ENCODE measurements at places on chromosomes 7 and 10.

GRCh38 chr7:18019555-18019954 lies 8.1 kb downstream of the PRPS1L1 start:
- DNase-seq = no peak
- H3K27me3 ChIP-seq = no peaks in the 10 kb centered on the region
- no peak overlapping the region for H3K27ac ChIP-seq
- no peaks in the 10 kb centered on the region for H3K36me3 ChIP-seq
- H3K4me1 ChIP-seq = no peaks in the 10 kb centered on the region

DNA sequence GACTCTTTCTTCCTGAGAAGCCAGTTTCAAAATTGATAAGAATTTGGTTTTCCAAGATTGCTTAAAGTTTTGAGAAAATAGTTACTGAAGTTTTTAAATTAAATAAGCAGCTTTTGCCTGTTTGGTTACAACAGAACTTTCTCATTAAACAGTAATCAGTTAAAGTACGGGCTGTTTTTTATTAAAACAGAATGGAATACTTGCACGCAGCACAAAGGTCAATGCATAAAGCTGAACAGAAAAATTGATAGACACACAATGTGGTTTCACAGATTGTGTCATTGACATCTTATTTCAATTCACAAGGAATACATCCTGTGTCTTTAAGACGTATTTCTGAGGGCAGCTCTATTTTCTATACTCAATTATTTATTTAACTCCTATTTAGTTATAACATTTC lies 192.2 kb downstream of the PRKG1 start:
- DNase-seq = no peak
- no peaks in the 10 kb centered on the region for H3K27me3 ChIP-seq
- no peak overlapping the region for H3K4me3 ChIP-seq
- no peak overlapping the region for H3K27ac ChIP-seq
- no peaks in the 10 kb centered on the region for H3K36me3 ChIP-seq

DNA sequence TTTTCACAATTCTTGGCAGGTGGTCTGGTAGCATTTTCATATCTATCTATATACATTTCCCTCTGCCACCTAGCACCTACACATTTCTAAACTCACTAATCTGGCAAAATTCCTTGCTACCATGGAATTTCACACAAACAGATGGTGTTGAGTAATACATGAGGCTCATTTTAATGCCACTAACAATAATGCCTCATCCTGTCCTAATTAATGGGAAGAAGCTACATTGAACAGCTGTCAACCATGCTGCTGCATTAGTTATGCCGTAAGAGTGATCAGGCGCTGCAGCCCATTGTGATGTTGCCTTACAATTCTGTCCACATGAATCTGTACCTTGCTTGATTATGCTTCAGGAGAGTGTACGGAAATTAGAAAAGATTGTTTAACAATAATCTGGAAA lies 23.2 kb downstream of the COL1A2 start:
- no peak overlapping the region for H3K27ac ChIP-seq
- no peaks in the 10 kb centered on the region for H3K4me1 ChIP-seq
- no peak overlapping the region for H3K4me3 ChIP-seq
- peaks cover 69% of the 10 kb centered on the region for H3K36me3 ChIP-seq
- no peaks in the 10 kb centered on the region for H3K27me3 ChIP-seq

DNA sequence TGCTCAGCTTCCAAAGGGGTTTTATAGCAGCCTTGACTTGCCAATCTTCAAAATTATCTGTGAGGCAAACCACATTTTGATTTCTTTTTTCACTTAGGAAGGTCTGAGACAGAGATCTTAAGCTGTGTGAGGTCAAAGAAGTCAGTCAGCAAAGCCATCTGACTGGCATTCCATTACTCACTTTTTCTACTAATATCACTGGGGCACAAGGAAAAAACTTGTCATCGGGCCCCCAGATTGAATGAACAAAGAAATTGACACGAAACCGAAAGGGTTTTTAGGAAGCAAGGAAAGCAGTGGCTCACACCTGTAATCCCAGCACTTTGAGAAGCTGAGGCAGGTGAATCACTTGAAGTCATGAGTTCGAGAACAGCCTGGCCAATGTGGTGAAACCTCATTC lies 78.5 kb upstream of the FRMD4A start:
- H3K27ac ChIP-seq = no peak overlapping the region
- no peaks in the 10 kb centered on the region for H3K27me3 ChIP-seq
- no peaks in the 10 kb centered on the region for H3K36me3 ChIP-seq
- no peak overlapping the region for H3K4me3 ChIP-seq

GRCh38 chr10:3902054-3902808 lies 117.2 kb upstream of the KLF6 start:
- no peak overlapping the region for H3K4me3 ChIP-seq
- H3K36me3 ChIP-seq = no peaks in the 10 kb centered on the region
- H3K27ac ChIP-seq = peak overlapping the region; percentile 63
- no peaks in the 10 kb centered on the region for H3K4me1 ChIP-seq
- no peaks in the 10 kb centered on the region for H3K27me3 ChIP-seq
- no peak for DNase-seq

- no peaks in the 10 kb centered on the region for H3K36me3 ChIP-seq
- H3K27me3 ChIP-seq = no peaks in the 10 kb centered on the region
- H3K4me3 ChIP-seq = no peak overlapping the region
- no peaks in the 10 kb centered on the region for H3K4me1 ChIP-seq
Observed at GRCh38 chr7:11527707-11528106, 304.3 kb downstream of the THSD7A start.

DNA sequence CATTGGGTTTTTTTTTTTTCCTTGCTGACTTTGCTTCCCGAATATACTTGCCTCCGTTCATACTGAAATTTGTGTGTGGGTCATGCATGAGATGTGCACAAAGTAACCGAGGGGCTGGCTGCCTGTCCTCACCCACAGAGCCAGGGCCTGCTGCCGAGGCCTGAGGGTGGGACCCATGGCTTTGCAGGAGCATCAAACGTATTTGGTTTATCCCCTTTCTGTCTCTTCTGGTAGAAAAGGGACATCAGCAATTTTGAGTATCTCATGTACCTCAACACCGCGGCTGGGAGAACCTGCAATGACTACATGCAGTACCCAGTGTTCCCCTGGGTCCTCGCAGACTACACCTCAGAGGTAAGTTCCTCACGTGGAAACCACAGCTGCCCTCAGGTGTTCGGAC lies 3.5 kb upstream of the LRRC18 start:
- no peaks in the 10 kb centered on the region for H3K36me3 ChIP-seq
- H3K4me3 ChIP-seq = no peak overlapping the region
- H3K27ac ChIP-seq = no peak overlapping the region
- H3K4me1 ChIP-seq = no peaks in the 10 kb centered on the region
- no peaks in the 10 kb centered on the region for H3K27me3 ChIP-seq

DNA sequence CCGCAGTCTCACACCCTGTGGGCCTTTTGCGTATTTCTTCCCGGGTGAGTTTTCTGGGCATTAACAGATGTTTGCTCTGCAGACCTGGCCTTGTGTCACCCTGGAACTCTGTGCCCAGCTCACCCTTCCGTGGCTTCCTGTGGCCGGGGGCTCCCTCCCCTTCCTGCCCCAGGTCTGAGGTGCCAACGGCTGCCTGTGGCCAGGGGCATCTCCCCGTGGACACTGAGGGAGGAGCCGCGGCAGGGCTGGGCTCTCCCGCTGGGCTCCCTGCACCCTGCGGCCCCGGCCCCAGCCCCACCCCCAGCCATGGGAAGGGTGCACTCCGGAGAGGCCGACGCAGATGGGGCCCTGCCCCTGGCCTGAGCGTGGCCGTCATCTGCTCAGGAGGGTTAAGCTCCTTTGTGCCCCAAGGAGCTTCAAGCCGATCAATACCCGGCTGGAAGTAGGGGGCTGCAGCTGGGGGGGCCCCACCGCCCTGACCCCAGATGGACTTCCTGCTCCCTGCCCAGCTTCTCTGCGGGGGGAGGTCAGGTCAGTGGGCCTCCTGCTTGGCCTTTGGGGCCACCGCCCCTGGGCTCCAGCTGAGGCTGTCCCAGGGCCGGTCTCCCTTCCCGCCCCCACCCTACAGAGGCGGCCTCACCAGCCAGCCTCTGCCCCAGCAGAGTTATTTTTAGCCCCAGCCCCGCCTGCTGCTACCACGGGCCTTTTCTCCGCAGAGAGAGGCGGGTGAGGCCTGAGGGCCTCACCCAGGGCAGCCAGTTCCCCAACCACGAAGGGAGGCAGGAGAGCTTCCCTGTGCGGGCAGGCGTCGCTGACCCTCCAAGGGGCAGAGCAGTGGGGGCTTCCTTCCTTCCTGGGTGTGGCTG lies 24.2 kb downstream of the PWWP2B start:
- H3K4me3 ChIP-seq = peak overlapping the region; percentile 4
- H3K27ac ChIP-seq = peak overlapping the region; percentile 82
- peak; percentile 71 for DNase-seq
- no peaks in the 10 kb centered on the region for H3K4me1 ChIP-seq
- H3K36me3 ChIP-seq = peaks cover 4% of the 10 kb centered on the region
- H3K27me3 ChIP-seq = no peaks in the 10 kb centered on the region

DNA sequence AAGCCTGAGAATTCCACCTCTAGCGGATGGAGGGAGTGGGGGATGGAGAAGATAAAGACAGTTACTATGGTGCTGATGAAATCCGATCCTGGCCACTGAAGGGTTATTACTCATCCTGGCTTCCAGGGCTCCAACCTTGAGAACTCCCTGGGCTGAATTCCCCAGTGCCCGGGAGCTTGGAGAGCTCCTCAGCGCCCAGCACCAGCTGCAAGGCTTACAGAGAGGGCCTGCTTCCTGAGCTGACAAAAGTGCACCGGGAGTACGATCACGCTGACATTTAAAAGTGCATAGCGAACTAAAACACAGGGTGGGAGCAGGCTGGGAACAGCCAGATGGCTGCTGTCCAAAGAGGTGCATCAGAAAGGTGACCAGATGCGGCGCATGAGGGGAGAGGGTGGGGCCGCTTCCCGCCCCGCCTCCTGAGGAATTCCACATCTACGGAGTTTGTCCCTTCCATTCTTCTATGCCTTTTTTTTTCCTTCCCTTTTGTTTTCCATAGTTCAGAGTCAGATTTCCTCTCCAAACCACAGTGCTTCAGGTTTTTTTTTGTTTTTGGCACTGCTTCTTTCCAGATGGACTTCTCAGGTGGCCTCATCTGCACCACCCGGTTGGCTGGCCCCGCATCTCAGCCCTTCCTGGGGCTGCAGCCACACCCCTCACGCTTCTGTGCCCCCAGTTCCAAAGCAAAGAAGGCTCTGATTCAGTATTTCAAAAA lies 62.4 kb upstream of the MKRN1 start:
- H3K4me3 ChIP-seq = peak overlapping the region; percentile 6
- no peaks in the 10 kb centered on the region for H3K27me3 ChIP-seq
- H3K36me3 ChIP-seq = peaks cover 27% of the 10 kb centered on the region
- peak; percentile 65 for DNase-seq
- H3K27ac ChIP-seq = peak overlapping the region; percentile 80

DNA sequence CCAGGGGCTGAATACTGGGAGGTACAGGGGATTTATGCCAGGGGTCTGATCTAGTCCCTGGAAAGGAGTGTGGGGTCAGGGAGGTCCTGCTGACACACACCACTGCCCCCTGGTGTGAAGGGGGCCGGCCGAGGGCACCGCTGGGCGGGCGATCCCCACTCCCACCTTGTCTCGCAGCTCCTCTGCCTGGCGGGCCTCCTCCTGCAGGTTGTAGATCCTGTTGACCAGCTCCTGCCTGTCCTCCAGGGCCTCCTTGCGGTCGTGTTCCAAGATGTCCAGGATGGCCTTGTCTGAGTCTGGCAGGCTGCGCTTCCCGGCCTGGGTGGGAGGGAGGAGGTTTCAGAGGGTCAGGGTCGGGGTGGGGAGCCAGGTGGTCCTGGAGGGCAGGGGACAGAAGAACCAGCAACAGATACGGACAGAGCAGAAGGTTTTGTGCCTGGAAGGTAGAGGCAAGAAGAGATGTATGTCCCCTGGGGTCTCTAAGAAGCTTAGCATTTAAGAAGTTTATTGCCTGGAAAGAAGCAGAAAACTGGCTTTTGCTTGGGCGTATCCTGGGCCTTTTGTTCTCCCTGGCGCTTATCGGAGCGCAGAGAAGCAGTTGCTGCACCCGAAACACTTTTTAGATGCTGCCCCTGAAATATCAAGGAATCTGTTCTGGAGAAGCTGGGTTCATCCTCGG lies 94.5 kb upstream of the GNA12 start:
- no peak for DNase-seq
- no peak overlapping the region for H3K27ac ChIP-seq
- no peaks in the 10 kb centered on the region for H3K36me3 ChIP-seq

GRCh38 chr7:138402749-138403148 lies 57.3 kb upstream of the TRIM24 start:
- no peaks in the 10 kb centered on the region for H3K4me1 ChIP-seq
- no peak overlapping the region for H3K27ac ChIP-seq
- no peak for DNase-seq
- H3K4me3 ChIP-seq = no peak overlapping the region

GRCh38 chr10:32317795-32318357 lies 29.1 kb downstream of the EPC1 start:
- no peak overlapping the region for H3K27ac ChIP-seq
- peaks cover 89% of the 10 kb centered on the region for H3K4me1 ChIP-seq
- H3K4me3 ChIP-seq = no peak overlapping the region

DNA sequence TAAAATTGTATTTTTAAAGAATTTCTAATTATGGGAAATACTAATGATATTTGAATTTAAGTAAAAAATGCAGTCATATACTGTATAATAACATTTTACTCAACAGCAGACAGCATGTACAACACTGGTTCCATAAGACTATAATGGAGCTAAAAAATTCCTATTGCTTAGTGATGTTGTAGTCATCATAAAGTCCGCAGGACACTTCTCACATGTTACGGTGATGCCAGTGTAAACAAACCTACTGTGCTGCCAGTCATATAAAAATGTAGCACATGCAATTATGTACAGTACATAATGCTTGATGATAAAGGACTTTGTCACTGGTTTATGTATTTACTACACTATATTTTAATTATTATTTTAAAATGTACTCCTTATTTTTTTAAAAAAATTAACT lies 629.3 kb downstream of the IPMK start:
- no peak overlapping the region for H3K4me3 ChIP-seq
- no peaks in the 10 kb centered on the region for H3K36me3 ChIP-seq
- DNase-seq = no peak
- no peaks in the 10 kb centered on the region for H3K4me1 ChIP-seq
- H3K27ac ChIP-seq = no peak overlapping the region

GRCh38 chr7:92634924-92635519 lies 44.8 kb upstream of the FAM133B start:
- no peak for DNase-seq
- H3K36me3 ChIP-seq = no peaks in the 10 kb centered on the region
- no peaks in the 10 kb centered on the region for H3K27me3 ChIP-seq
- H3K4me1 ChIP-seq = peaks cover 55% of the 10 kb centered on the region

DNA sequence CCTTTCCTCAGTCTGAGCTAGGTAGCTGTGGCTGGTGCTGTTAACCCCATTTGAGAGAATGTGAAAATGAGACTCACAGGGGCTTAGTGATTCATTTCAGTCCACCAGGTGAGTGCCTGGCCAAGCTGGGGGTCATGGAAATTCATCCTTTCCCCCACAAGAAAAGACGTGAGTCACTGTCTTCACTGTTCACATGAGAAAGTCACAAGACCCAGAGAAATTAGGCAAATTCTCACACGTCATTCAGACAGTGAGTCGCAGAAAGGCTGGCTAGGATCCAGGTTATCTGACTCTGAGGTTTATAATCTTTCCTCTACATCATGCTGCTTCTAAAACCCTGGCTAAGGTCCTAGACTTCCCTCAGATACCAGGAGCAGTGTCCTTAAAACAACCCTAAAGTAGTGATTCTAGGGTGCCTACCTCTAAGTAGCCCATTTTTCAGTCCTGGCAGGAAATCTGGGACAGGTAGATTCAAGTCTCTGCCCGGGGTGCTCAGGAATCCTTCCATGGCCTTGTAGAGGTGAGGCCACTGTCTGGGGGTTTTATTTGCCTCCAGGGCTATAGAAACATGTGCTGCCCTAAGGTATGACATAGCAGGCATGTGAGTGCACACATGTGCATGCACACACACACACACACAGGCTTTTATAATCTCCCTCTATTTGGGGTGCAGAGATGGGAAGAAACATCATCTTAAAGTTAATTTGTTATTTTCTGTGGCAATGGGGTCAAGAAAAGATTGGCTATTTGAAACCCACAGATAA lies 427.9 kb upstream of the CELF2 start:
- DNase-seq = peak; percentile 72
- no peaks in the 10 kb centered on the region for H3K4me1 ChIP-seq
- H3K27me3 ChIP-seq = no peaks in the 10 kb centered on the region
- H3K27ac ChIP-seq = no peak overlapping the region
